Tibial nerve (tissue), 4 donors: ENCODE measurements at places on chromosomes 7 and 10. TPM values are rescaled to one million over a fixed set of nuclear protein-coding genes. Genes with fewer than 3 reads are reported as not detected.

CTTNBP2 gene
- 12.9 TPM for total RNA-seq

PDE1C gene
- 13.1 TPM for total RNA-seq

DNA sequence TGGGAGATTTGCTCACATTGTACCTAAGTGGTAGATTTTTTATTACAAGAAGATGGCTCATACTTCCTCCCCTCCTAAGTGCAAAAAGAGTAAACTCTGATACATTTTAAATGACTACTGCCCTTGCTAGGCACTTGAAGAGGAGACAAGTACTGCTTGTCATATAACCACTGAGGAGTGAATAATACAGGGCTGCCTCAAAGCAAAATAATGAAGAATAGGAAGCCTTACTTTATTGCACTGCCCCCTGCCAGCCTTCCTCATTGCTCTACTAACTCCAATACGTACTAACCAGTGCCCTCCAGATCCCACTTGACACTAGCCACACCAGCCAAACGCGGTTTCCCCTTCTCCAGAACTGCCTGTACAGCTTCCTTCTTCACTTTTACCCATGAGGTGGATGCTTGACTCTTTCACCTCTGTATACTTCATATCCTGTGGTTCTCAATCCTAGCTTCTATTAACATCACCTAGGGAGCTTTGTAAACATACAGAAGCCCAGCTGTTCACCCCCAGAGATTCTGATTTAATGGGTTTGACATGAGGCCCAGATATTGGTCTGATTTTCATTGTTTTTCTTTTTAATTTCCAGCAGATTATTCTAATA is 11.7 kb upstream of the MTERF1 start:
- H3K4me1 ChIP-seq = no peaks in the 10 kb centered on the region
- no peak for DNase-seq
- H3K36me3 ChIP-seq = no peaks in the 10 kb centered on the region
- no peak overlapping the region for H3K27ac ChIP-seq
- H3K4me3 ChIP-seq = no peak overlapping the region

- no peaks in the 10 kb centered on the region for H3K27me3 ChIP-seq
- H3K4me3 ChIP-seq = no peak overlapping the region
- H3K27ac ChIP-seq = no peak overlapping the region
- no peak for DNase-seq
- no peaks in the 10 kb centered on the region for H3K36me3 ChIP-seq
Observed at GRCh38 chr10:19920075-19920726, 104.0 kb downstream of the PLXDC2 start.

DNA sequence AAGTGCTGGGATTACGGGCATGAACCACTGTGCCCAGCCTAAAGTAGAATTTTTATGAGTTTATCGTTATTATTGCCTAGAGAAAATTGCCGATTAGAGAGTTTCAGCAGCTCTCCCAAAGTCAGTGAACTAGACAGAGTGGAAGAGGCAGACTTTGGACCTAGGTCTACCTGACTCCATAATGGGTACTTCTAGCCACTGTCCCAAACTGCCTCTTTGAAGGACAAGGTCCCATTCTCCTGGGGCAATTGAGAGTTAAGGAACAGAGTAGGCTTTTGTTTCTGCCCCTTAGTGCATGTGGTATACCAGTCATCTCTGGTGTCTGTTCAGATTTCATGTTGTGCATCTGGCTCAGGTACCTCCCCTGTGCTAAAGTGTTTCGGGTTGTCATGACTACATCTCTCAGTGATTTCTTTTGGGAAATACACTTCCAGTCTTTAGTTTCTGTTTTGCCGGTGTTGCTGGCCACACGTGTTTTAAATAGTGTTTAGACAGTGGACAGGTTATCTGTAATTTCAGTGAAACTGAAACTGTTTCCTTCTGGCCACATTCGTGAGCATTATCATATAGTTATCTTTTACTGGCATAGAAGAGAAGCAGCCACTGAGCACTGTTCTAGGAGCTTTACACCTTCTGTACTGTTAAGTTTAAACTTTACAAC is 4.7 kb downstream of the TMEM236 start:
- no peak for DNase-seq
- H3K27me3 ChIP-seq = no peaks in the 10 kb centered on the region
- no peak overlapping the region for H3K27ac ChIP-seq
- H3K4me3 ChIP-seq = no peak overlapping the region

AKR1C4 gene
- not detected for total RNA-seq

ST8SIA6 gene
- 1.9 TPM for total RNA-seq

DNA sequence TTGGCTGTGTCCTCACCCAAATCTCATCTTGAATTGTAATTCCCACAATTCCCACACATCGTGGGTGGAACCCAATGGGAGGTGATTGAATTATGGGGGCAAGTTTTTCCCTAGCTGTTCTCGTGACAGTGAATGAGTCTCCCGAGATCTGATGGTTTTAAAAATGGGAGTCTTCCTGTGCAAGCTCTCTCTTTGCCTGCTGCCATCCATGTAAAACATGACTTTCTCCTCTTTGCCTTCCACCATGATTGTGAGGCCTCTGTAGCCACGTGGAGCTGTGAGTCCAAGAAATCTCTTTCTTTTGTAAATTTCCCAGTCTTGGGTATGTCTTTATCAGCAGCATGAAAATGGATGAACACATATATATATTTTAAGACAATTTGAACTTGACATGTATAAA is 285.4 kb downstream of the BAMBI start:
- no peak overlapping the region for H3K4me3 ChIP-seq
- DNase-seq = no peak
- no peaks in the 10 kb centered on the region for H3K27me3 ChIP-seq
- H3K4me1 ChIP-seq = no peaks in the 10 kb centered on the region

DNA sequence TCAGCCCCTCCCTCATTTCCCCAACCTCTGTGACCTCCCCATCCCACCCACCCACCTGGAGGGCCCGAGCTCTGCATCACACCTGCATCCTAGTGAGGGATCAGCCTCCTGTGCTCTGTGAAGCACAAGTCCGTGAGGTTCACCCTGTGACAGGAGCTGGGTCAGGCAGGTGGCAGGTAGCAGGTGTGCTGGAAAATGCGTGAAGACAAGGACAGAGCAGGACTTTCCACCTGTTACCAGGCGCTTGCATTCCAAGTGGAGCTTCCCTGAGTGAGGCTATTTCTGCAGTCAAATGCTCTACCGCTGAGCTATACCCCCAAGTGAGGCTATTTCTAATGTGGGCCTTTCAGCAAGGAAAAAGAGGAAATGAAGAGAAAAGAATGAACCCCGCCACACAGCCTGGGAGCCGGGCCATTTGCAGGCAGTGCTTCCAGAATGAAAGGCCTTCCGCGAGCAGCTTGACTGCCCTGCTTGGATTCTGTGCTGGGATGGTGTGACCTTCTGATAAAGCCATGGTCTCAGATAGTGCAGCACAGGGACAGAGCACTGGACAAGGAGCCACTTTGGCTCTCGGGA is 13.3 kb upstream of the CPXM2 start:
- H3K27ac ChIP-seq = no peak overlapping the region
- no peaks in the 10 kb centered on the region for H3K4me1 ChIP-seq
- H3K4me3 ChIP-seq = no peak overlapping the region
- no peaks in the 10 kb centered on the region for H3K36me3 ChIP-seq
- DNase-seq = no peak

ADK gene
- 50.9 TPM for total RNA-seq
